ENCODE measurements at places on chromosomes 2 and 18.

DNA sequence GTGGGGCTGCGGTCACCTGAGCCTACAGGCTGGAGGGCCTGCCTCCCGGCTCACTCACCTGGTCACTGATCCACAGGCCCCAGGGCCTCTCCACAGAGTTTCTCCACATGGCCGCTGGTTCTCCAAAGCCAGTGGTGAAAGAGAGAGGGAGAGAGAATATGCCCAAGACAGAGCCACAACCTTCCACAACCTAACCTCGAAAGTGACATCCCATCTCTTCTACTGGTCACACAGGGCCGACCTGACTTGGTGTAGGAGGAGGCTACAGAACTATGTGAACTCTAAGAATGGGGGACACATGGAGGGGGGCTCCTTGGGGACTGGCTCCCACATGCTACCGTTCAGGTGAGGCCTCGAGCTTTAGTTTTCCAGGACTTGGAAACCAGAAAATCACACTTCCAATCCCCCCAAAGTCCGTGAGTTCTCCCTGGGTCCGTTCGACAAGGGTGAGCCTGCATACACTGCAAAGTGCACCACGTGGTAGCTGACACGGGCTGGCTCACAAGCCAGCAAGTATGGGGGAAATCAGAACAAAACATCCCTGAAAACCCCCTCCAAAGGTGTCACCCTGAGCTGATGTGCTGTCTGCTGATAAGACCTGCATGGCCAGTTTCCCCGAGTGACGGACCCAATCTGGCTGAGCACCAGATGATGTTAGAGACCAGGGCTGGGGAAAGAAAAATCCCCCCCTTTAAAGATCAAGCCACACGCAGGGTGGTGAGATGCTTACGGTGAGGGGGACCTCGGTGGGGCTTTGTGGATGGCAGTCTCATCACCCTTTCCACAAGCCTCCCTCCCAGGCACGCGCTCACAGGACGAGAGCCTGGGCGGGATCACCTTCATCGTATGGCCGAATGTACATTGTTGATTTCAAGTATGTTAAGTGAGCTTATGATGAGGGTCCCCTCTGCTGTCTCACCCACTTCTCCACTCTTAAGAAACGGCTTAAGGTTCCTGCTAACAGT, 54.2 kb upstream of the SEMA4C start:
- peak; percentile 15 for DNase-seq

- DNase-seq = no peak
These were observed 51.8 kb downstream of the ATIC start for GRCh38 chr2:215363461-215364156.

DNA sequence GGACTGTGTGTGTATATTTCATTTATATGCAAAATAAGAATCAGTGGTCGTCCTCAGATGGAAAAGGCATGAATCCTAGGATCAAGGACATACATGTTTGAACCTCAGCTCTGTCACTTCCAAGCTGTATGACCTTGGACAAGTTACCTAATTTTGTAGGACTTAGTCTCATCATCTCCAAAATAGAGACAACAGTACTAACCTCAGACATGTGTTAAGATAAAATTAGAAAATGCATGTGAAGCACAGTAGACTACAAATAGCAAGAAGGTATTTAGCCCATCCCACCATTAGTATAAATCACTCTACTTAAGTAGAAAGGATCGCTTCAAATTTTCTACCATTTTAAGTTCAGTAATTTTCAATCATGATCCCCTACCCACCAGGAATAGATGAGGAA, 309.8 kb downstream of the ZEB2 start:
- DNase-seq = no peak

DNA sequence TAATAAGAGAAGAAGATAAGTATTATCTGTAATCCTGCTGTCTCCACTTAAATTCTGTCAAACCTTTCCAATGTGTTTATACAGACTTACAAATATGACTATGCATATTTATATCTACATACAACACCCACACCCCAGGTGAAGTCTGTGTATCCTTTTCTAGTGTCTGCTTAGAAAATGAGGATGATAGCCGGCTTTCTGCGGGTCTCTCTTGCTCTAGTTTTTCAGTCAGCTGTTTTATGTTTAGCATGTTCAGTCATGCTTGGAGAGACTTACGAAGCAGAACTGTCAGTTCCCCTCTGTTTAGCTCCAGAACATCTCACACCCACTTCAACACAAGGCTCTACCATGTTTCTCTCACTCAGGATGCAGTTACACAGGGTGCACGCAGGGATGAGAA, 137.3 kb upstream of the NFATC1 start:
- DNase-seq = no peak

DNA sequence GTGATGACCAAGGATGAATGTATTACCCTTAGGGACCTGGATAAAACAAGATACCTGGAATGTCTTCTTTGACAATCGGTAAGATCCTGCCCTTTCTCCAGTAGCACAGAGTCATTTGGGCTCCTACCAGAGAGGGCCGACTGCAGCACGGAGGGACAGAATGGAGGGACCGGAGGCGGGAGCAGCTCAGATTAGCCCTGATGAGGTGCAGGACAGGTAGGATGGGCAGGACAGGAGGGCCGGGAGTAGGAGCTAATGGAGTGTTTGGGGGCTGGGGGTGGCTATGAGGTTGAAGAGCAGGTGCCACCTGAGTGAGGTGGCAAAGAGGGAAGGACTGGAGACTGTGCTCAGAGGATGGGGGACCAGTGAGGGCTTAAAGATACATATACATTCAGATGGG, 9.9 kb upstream of the PRELID3A start:
- DNase-seq = no peak

GRCh38 chr2:38754506-38754905, 3.3 kb upstream of the SRSF7 start:
- no peak for DNase-seq

- DNase-seq = no peak
These were observed 4.2 kb upstream of the SP100 start for GRCh38 chr2:230411570-230412370.

- DNase-seq = no peak
These were observed 156.9 kb upstream of the RPRM start for GRCh38 chr2:153635494-153635893.

DNA sequence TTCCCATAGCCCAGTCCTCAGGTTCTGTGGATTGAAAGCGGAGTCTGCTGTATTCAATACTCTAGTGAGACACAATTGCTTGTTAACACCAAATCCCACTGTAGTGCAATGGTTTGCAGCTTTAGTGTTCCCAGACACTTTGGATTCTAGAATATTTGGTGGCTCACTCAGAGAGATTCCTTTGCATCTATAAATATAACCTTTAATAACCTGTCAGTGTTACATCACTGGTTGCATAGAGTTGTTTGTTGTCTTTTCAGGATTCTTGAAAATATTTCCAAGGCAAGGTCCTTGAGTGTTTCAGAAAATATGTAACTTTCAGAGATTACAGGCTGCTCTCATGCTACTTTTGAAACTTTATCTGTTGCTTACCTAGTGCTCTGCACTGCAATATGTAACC, 157.5 kb downstream of the ZEB2 start:
- no peak for DNase-seq

- no peak for DNase-seq
These were observed 3.6 kb downstream of the CHN1 start for GRCh38 chr2:175001566-175001965.

- no peak for DNase-seq
These were observed 22.6 kb upstream of the GIGYF2 start for GRCh38 chr2:232674491-232674890.

DNA sequence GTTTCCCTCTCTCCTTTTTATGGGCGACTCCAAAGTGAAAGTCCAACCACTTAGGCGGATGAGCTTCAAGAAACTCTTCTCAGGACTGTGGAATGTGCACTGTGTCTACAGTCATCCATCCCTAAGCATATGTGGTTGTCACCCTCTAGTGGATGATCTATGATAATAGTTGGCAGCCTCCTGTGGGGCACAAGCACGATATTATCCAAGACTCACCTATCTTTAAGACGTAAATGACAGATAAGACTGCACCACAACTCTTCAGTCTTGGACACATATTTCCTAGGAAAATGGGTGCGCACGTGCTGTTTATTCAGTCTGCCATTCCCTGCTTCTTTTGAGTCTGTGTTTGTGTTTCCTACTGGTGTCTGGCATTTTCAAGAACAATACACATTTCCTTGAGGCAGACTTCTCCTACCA, 145.5 kb upstream of the CTAGE1 start:
- no peak for DNase-seq

DNA sequence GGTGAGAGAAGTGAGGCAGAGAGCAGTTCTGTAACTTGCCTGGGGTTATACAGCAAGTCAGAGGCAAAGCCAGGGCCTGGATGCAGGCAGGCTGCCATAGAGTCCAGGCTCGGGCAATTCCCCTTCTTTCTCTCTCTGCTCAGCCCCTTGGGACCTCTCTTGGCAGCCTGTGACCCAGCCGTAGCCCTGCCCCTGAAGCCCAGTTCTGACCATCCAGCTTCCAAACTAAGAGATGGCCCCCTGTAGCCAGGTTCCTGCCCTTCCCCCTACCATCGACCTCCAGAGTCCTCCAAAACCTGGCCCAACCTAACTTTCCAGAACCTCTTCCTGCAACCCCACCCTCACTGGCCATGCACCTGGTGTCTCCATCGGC, 201.2 kb downstream of the CTIF start:
- DNase-seq = no peak

- no peak for DNase-seq
These were observed 473.2 kb upstream of the SPHKAP start for GRCh38 chr2:228654707-228655106.

GRCh38 chr2:211737282-211737681, 801.3 kb downstream of the ERBB4 start:
- no peak for DNase-seq

DNA sequence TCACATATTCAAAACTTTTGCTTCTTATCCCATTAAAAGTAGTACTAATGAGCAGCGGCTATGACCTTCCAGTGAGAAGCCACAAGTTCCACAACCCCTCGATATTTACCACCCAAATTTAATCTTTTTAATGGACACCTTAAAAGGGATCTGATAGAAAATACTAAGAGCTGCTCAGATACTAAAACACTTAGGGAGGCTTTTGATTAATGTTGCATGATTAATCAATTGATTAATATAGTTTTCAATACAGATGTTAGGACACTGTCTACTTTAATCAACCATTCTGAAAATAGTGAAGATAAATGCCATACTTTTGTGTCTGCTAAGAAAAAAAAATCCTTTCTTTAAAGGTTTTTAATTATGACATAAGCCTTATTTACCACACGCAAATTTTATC, 1312.8 kb upstream of the ACVR2A start:
- DNase-seq = no peak

DNA sequence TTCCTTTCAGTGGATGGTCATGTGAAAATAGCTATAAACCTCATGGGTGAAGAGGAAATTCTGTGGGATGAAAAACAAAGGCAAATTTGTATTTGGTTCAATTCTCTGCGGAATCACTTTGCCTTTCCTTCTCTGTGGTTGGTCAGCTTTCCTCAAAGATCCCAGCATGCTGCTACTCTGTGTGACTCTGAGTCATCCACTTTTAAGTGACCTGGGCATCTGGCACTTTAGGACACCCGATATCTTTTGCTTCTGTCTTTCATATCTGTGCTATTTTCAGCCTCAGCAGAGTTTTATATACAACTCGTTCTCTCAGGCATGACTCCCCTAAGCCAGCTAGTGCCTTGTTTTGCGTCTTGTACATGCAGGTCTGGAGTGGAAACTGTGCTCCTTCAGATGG, 217.0 kb upstream of the PIEZO2 start:
- no peak for DNase-seq

DNA sequence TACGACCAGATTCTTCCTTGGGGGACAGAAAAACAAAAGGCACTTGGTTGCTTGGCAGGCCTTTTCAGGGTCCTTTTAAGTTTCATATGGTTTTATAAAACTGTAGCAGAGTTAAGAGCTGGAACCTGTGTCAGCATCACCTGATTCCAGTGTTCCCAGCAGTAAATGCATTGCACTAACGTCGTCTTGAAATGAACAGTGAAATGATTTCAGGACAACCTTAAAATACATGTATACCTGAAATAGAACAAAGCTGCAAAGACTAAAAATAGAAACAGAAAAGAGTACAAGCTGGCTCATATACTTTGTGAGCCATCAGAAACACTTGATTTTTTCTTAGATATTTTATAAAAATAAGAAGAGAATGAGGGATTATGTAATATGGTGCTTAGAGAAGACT, 51.9 kb downstream of the ACSL3 start:
- no peak for DNase-seq

DNA sequence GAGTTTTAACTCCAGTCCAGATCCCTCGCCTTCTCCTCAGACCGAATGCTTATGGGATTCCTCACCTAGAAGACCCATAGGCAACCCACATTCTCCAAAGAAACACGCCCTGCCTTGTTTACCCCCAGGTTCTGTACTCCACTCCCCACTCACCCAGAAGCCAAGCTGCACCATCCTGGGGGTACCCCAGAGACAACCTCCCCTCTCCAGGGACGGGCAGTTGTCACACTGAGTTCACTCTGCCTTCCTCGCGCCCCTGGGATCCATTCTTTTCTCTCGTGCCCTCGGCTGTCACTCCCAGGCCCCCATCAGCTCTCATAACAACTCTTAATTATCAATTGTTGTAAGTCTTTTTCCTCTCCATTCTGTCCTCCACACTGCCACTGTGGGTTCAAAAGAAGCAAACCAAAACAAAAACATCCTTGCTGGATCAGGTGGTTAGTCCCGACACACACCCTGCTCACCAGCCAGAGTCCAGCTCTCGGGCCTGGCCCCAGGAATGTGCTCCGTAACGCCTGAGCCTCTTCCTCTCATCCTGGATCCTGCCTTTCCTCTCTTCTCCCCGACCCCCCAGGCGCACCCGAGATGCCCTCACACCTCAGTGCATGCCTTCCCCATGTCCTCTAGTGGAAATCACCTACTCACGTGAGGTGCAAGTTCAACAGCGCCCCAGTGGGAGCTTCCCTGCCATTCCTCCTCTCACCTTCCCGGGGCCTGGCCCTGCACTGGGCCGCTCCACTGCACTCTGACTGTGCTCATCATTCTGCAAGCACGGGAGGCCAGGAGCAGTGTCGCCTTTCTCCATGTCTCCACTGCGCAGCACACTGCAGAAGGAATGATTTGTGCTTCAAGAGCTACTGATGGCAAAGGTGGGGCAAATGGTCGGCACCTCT, 20.7 kb downstream of the COX7A2L start:
- no peak for DNase-seq

GRCh38 chr18:43714343-43715010, 437.2 kb upstream of the SYT4 start:
- no peak for DNase-seq

GRCh38 chr18:77648411-77648810, 398.8 kb downstream of the GALR1 start:
- no peak for DNase-seq

GRCh38 chr2:37318401-37318800, 6.2 kb downstream of the PRKD3 start:
- no peak for DNase-seq

DNA sequence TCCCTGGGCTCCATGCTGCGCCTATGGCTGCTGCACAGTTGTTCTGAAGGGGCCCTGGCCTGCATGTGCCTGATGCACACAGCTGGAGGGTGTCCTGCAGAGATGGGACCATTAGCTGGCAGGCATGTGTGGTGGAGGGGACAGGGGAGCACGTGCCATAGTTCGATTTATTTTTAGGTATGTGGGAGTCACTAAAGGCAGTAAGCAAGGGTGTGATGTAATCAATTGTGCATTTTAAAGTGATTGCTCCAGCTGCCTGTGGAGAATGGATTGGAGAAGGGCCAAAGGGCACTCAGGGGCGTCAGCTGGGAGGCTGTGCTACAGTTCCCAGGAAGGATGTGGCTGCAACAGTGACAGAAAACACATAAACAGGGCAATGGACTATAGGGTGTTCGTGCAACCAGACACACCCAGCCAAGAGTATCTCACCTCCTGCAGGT, 205.1 kb downstream of the ARL4C start:
- DNase-seq = no peak

GRCh38 chr2:39942950-39943349, 163.9 kb upstream of the THUMPD2 start:
- no peak for DNase-seq

GRCh38 chr2:178251151-178251955, 57.0 kb downstream of the OSBPL6 start:
- no peak for DNase-seq
